D341Med (cell line): ENCODE measurements at places on chromosomes 7 and 10.

GRCh38 chr7:17130281-17131059, 168.0 kb upstream of the AHR start:
- no peak for DNase-seq

DNA sequence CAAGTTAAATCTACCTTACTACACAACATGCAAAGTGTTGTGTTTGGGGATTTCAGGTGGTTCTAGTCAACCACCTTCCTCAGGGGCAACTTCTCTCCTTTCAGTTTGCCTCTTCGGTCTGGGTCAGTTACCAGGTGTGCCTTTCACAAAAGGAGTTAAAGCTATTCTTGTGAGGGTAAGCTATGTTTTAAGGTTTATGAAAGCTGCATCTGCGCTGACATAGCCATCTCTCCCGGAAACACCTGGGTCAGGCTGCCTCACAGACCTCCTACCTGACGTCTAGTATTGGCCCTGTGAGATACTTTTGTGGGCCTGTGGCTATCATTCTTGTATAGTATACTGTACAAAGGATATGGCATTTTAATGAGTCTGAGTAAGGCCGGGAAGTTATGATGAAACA, 67.7 kb upstream of the ITGA8 start:
- no peak for DNase-seq

GRCh38 chr7:776992-777727, 50.1 kb upstream of the PRKAR1B start:
- DNase-seq = no peak

DNA sequence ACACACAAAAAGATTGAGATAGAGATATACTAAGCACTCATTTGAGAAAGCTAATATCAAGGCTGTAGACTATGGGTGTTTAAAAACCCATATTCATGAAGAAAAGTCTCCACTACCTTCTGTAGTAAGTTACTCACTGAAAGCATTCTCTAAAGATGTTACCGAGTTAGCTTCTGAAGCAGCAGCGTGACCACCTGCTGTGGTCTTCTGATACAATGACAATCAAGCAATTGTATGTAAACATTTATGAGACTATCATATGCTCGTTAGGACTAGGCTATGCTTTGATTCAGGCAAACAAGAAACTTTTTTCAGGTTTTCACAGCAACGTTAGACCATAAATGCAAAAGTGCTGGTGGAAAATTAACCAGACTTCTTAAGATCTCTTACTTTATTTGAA, 11.2 kb downstream of the RHOBTB1 start:
- DNase-seq = no peak

- no peak for DNase-seq
These were observed 50.0 kb upstream of the ITGB8 start for GRCh38 chr7:20280475-20281351.

DNA sequence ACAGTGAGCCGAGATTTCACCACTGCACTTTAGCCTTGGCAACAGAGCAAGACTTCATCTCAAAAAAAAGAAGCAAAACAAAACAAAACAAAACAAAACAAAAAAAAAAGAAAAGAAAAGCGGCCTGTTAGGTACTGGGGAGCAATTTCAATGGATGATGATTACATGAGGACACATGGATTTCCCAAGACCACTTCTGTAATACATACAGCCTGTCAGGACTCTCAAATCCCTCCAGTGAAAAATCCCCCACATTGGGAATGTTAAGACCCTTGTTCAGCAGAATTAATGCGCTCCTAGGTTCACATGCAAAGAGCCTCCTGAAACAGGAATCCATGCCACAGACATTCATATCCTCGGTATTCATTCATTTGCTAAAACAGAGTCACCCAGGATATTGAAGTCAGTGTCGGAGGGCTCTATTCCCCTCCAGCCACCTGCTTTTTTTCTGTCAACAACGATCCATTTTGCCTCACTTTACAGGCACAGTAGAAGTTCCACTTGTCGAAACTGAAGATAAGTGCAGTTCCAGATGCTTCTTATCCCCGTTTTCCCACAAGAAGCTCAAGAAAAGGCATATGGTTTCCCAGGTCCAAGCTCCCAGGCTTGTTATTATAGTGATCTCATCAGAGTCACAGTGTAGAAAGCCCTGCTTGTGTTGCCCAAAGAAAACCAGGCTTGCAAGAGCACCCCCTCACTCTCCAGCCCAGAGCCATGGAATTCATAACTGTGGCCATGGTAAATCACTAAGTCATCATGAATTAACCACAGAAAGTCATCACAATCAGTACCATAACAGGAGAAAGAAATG, 20.2 kb downstream of the SLC16A12 start:
- DNase-seq = no peak

DNA sequence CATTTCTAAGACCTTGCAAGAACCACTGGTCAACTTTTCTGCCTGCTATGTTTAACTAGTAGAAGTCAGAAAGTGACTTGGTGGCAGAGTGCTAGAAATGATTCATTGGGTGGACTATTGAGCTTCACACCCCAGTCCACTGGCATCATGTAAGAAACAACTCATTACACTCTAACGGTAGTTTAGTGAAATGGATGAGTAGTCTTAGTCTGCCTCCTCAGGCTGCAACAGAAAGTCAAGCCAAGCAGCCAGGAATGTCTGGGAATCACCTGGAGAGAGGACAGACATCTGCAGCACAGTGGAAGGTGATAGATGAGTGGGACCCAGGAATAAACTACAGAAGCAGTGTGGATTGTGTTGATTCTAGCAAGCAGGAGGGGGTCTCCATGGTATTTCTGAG, 125.4 kb downstream of the AUTS2 start:
- no peak for DNase-seq

- no peak for DNase-seq
These were observed 432.7 kb downstream of the DPP6 start for GRCh38 chr7:154484943-154485342.

GRCh38 chr7:412313-412710, 107.3 kb downstream of the PDGFA start:
- DNase-seq = no peak

GRCh38 chr7:54860843-54861242, 101.8 kb upstream of the SEC61G start:
- no peak for DNase-seq

DNA sequence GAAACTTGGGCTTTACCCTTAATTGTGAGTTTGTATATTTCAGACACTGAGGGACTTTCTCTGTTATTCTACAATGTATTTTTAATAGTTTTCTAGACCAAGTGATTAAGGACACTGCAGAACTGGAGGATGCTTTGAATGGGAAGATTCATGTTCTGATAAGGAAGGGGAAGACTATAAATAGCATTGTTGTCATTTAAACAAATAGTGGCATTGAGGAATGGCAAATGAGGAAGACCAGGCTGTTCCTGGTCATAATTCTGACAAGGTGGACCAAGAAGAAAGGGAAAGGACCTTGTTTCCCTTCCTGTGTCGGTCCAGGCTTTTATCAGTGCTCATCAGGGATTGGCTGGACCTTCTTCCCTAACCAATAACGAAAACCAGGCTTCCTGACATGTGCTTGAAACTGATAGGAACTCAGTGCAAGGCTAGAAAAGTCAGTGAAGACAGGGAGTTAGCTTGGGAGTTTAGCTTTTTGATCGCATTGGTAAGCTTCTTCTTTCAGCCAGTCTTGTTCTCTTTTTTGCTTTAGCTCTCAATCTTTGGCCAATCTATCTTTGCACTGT, 116.2 kb downstream of the ITGA8 start:
- DNase-seq = no peak

- no peak for DNase-seq
These were observed 261.6 kb downstream of the TNS3 start for GRCh38 chr7:47320296-47320695.

DNA sequence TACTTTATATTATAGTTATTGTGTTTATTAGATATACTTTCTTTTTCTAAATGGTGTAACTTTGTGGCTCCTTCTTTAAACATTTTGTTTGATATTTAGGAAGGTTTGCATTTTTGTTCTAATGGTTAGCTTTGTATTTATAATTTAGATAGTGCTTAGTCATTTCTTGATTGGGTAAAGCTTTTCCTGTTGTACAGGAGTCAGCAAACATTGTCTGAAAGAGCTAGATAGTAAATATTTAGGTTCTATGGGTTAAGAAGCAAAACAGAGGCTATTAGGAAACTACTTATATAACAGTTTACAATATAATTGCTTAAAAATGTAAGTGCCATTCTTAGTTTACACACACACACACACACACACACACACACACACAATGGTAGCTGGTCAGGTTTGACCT, 70.6 kb upstream of the CCDC6 start:
- DNase-seq = no peak

- DNase-seq = no peak
These were observed 175.9 kb downstream of the CCDC71L start for GRCh38 chr7:106485031-106485551.

GRCh38 chr10:11108356-11108755, 90.7 kb downstream of the CELF2 start:
- no peak for DNase-seq

DNA sequence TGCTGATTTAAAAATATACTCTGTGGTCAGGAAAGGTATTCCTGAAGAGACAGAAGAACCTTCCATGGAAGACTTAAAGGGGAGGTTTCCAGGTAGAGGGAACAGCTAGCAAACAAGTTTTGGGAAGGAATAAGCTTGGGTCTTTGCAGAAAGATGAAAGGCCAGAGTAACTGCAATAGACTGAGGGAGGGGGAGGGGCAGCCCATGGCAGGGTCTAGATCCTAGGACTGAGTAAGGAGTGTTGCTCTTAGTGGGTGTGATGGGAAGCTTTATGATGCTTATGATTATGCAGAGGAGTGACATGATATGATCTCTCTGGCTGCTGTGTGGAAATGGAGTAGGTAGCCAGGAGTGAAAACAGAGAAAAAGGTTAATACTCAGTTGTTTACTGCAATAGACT, 90.0 kb upstream of the FEZF1 start:
- no peak for DNase-seq

DNA sequence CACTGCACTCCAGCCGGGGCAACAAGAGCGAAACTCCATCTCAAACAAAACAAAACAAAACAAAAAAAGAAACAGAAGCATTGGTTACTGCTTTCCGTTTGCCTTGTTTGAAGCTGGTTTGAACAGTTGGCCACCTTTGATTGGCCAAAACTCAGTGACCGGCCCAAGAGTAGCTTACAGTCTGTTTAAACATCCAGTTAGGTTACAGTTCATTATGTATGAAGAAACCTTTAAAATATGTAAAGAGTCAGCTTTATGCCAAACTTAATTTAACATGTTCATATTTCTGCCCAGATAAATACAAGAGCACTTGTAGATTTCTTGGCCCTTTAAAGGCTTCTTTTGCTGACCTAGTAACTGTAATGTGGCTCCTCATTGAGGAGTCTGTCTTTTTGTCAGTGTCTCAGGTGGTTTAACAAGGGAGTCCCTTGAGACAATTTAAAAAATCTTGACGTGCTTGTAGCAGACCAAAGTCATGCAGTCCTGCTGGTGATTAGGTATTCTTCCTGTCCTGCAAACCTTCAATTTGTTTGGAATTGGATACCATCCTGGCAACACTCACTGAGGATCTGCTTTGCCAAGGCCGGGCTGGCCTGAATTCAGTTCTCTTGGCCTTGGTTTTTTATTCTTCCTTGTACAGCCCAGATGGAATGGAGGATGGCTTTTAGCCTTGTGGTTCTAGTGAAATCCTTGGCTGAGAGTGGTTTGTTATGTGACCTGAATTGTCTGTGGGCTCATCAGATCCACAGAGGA, 128.9 kb downstream of the PLXDC2 start:
- DNase-seq = no peak

DNA sequence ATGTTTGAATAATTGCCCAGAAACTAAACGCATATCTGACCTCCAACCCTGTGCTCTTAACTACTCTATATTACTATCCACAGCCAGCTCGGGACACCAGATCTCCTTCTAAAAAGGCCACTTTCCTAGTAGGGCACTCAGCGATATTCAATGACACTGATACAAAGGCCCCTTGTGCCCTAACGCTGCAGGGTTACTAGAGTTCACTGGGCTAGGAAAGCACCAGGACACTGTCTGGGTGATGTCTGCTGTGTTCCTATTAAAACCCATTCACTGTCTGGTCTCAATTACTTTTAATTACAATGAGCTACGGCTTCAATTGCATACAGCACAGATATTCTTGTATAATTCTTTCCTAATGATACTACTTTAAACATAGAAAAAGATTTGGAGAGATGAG, 91.7 kb downstream of the SORCS1 start:
- no peak for DNase-seq

- DNase-seq = no peak
These were observed 69.4 kb downstream of the SAMD9 start for GRCh38 chr7:93048136-93048930.

DNA sequence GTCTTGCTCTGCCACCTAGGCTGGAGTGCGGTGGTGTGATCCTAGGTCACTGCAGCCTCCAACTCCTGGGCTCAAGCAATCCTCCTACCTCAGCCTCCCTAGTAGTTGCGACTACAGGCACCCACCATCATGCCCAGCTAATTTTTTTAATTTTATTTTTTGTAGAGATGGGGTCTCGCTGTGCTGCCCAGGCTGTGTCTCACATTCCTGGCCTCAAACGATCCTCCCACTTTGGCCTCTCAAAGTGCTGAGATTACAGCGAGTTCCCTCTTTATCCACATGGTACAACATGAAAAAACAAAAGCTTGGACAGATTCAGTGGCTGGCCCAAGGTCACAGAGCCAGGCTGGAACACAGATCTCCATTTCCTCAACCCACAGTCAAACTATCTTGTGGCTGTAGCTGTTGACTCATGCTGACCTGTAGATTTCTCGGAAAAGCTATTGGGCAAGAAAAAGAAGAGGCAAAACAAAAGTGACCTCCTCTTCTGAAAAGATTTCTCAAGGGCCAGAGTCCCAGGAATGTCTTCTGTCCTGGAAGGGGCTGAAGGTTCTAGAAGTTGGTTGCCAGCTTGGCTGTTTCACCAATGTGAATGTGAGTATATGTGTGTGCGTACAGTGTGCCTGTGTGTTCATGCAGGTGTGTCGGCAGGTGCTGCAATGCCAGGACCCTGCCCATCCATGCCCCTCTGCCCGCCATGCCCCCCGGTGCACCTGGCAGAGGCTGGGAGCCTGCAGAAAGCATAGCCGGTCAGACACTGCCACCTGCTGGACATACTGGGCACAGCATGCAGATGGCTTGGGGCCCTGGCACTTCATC, 28.4 kb downstream of the TMEM130 start:
- peak; percentile 83 for DNase-seq

DNA sequence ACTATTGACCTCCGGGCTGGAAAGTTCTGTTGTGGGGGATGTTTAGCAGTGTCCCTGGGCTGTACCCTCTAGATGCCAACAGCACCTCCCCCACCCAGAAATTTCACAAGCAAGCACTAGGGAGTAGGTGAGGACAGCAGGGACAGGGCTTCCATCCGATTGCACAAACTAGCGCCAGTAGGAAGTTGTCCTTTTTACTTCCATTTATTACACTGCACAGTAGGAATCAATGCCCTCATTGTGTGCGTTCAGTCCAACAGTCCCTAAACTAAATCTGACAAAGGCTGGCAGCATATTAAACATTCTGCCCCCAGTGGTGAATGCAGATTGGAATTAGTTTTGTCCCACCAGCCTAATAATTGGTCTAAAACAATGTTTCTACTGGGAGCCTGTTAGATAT, 6.4 kb upstream of the SOSTDC1 start:
- DNase-seq = no peak
